ENCODE measurements at places on chromosomes 1 and 21.

GRCh38 chr1:212109728-212110127, 74.2 kb downstream of the DTL start:
- peak; percentile 60 for DNase-seq

GRCh38 chr1:222790115-222790514, 24.7 kb upstream of the DISP1 start:
- no peak for DNase-seq

DNA sequence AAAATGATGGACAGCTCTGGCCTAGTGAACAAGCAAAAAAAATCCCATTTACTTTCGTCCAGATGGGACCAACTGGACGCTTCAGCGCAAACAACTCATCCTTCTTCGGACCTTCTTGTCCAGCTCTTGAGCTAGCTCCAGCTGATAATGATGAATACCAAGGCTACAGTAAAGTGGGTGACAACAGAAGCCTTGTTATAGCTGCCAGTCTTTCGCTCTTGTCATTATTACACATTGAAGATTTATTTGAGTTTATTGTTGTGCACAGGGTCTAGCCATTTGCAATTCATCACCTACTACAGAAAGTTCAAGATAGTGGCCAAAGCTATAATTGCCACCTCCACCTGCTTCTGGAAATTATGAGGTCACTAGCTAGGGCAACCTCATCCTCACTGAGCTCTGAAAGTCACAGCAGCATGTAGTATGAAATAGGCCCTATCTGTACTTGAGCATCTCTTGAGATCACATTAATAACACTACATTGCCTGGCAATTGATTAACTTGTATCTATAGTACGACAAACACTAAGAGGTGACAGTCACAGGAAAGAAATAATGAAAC, 76.9 kb downstream of the GPATCH2 start:
- DNase-seq: no peak

DNA sequence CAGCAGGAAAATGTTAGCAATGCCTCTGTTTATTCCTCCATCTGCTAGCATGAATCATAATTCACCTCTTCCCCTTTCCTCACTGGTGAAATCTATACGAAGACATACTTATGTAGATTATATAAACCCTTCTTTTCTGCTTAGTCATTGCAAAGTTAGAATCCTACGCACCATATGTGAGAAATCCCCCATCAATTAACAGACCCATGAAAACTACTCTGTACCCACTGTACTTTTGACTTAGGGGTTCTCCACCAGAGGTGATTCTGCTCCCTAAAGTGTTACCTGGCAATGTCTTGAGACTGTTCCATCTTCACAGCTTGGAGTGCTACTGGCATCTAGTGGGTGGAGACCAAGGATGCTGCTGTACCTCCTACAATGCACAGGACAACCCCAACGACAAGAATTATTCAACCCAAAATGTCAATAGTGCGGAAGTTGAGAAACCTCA, 49.6 kb upstream of the KCTD3 start:
- peak; percentile 76 for DNase-seq

DNA sequence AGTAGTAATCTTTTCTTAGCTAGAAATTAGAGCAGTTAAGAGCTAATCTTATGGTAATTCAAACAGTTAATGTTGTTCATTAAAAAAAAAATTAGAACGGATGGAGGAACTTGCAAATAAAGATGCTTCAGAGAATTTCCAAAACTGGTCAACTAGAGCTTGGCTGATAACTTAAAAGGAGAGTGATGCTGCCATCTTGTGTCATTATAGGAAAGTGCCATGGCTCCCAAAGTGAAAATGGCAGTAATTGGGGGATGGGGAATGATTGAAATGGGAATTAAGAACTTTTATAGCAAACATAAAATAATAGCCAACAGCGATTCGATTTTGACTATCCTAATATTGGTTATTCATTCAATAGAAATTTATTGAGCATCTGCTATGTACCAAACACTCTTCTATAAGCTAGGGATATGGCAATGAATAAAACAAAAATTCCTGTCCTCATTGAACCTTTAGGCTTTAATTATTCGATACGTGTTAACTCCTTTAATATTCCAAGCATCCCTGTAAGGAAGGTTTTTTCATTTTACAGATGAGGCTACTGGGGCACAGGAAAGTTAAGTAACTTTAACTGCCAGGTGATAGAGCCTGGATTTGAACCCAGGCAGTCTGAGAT, 5.7 kb upstream of the PLPP3 start:
- peak; percentile 20 for DNase-seq

GRCh38 chr1:16145662-16146278, 10.1 kb downstream of the EPHA2 start:
- no peak for DNase-seq

GRCh38 chr1:19682901-19683300, 18.2 kb downstream of the HTR6 start:
- no peak for DNase-seq

GRCh38 chr1:245856944-245857531, 650.0 kb downstream of the SMYD3 start:
- no peak for DNase-seq

GRCh38 chr1:231200388-231201031, 38.7 kb downstream of the TRIM67 start:
- DNase-seq: no peak

DNA sequence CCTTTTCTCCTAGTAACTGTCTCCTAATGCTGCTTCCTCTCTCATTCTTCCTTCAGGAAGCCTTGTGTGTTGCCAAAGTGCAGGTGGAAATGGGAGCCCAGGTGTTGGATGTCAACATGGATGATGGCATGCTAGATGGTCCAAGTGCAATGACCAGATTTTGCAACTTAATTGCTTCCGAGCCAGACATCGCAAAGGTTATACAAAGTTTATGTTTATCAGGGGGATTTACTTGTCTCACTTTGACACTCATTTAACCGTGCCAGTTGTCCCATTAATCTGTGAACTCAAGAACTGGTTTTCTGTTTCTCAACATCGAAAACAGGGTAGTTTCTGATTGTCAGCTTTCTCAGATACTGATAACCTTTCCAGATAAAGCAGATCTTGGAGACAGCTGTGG, 40.4 kb downstream of the MTR start:
- DNase-seq: no peak

DNA sequence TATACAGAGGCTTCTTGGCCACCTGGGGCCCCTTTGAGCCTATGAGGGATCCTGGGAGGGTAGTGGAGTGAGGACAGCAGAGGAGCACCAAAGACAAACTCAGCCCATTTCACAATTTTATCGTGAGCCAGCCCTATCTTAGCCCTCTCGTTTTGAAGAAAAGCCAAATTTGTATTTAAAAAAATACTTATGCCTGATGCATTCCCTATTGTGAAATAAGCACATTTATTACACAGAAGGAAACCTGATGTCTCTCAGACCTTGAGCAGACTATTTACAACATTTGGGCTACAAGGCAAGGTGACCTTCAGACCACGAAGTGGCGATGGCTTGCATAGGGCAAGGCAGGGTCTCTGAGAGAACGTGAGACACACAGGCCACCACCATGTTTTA, 41.3 kb upstream of the H6PD start:
- no peak for DNase-seq

DNA sequence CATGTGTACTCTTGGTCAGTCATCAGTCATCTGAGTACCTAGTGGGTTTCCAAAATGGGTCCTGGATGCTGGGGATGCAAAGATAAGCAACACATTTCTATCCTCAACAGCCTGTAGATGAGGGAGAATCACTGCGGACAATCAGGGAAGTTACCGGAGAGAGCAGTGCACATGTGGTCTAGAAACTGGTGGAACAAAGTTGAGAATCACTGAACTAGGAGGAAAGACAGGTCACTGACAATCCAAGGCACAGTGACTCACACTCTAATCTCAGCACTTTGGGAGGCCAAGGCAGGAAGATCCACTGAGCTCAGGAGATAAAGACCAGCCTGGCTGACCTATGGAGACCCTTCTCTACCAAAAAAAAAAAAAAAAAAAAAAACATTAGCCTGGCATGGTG, 31.4 kb upstream of the LGALS8 start:
- no peak for DNase-seq

DNA sequence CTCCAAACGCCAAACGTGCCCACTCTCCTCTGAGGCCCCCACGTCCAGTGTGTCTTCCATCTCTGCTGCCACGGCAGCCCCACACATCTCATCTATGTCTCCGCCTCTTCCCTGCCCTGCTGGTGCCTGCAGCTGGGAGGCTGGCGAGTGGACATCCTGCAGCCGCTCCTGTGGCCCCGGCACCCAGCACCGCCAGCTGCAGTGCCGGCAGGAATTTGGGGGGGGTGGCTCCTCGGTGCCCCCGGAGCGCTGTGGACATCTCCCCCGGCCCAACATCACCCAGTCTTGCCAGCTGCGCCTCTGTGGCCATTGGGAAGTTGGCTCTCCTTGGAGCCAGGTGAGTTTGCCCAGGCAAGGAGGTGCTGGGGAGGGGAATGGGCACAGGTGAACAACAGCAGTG, 8.6 kb downstream of the ADAMTSL4 start:
- no peak for DNase-seq

GRCh38 chr1:28776341-28776740, 35.6 kb upstream of the OPRD1 start:
- no peak for DNase-seq

- no peak for DNase-seq
These were observed 11.3 kb downstream of the DFFB start for GRCh38 chr1:3868464-3869006.

GRCh38 chr21:42120903-42121535, 49.9 kb downstream of the UMODL1 start:
- no peak for DNase-seq

- DNase-seq: no peak
These were observed 18.2 kb downstream of the TSNAX start for GRCh38 chr1:231546693-231547092.

- DNase-seq: peak; percentile 56
These were observed 16.5 kb downstream of the CCDC30 start for GRCh38 chr1:42479621-42480020.

GRCh38 chr1:226118357-226118756, 55.8 kb downstream of the H3-3A start:
- no peak for DNase-seq

DNA sequence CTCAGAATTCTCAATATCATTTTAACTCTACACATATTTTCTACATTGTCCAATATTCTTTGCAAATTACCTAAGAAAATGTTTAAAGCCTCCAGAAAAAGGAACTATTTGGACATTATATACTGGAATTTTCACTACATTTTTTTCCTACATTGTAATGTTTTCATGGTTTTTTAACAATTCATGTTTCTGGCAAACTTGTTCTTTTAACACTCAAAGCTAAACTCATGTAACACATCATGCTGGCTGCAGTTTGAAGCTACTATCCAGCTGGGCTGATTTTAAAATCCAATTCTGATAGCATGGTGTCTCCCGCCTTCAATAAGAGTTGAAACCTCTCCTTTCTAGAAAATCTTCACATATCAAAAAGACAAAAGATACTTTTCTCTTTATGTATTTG, 52.0 kb downstream of the TGFBR3 start:
- no peak for DNase-seq

DNA sequence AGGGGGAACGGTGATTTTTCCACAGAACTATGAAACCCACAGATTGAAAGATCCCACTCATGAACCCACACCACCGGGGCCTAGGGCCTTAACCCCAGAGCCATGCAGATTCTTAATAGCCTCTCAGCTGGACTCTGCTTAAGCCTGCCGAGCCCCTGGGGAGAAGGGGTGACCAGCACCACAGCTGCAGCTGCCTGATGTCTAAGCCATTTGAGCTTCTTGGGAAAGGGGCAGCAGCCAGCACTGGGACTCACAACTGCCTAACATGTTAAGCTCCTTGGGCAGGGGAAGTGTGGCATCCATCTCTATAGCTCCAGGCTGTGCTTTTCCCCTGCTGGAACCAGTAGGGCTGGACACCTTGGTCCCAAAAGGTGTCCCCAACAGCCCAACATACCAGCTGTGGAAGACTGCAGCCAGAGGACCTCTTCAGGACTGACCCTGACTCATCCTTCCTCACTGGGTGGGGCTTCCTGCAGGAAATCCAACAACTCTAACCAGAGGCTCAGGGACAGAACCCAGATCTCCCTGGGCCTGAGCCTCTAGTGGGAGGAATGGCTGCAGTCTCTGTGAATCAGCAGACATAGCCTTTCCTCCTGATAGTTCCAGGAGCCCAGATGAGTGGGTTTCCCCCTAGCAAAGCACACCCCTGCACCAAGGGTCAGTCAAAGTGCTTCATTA, 34.6 kb upstream of the FMO3 start:
- DNase-seq: no peak

- no peak for DNase-seq
These were observed 35.8 kb upstream of the RIPK4 start for GRCh38 chr21:41802684-41803083.

DNA sequence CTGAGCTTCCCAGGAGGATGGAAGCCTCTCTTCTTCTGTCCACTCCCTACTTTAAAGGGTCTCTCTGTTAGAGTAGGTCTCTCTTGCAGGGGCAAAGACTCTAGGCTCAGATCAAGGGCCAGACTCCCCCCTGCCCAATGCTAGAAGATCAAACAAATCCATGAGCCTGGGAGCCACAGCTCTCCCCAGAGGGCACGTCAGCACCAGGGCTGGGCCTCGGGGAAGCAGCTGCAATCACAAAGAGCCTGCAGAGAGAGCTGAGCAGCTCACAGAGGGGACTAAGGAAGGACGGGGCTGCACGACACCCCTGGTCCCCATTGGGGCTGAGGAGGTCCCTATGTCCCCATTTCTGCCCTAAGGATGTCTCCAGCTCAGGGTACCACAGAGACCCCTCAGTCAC, 3.9 kb downstream of the CNTN2 start:
- DNase-seq: no peak

DNA sequence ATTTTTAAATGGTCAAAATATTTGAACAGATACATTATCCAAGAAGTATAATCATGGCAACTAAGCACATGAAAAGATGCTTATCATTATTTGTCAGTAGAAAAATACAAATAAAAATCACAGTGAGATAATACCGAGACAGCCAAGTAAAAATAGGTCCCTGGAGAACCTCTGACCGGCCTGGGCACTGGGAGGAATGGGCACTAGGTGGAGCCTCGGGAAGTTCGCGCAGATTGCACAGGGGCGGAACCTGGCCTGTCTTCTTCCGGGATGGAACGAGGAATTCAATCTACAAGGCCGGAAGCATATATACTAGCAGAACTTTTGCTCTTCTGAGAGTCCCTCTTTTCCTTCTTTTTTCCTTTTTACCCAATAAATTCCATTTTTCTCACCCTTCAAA, 148.5 kb upstream of the CHRM3 start:
- DNase-seq: no peak

- no peak for DNase-seq
These were observed 220.4 kb downstream of the ZP4 start for GRCh38 chr1:237670302-237670701.

- DNase-seq: no peak
These were observed 550.6 kb downstream of the PTBP2 start for GRCh38 chr1:97271916-97272788.

- DNase-seq: no peak
These were observed 15.2 kb downstream of the RIPK4 start for GRCh38 chr21:41751611-41752011.

GRCh38 chr1:15429701-15430149, 8.5 kb upstream of the CTRC start:
- DNase-seq: peak; percentile 60

GRCh38 chr1:66954208-66954607, 29.4 kb downstream of the MIER1 start:
- no peak for DNase-seq

Measured in MV-4-11 (cell line).